ENCODE measurements at places on chromosomes 12 and 14.
A peak's percentile ranks its signal among the peaks of the same experiment; 100 is the strongest.

DNA sequence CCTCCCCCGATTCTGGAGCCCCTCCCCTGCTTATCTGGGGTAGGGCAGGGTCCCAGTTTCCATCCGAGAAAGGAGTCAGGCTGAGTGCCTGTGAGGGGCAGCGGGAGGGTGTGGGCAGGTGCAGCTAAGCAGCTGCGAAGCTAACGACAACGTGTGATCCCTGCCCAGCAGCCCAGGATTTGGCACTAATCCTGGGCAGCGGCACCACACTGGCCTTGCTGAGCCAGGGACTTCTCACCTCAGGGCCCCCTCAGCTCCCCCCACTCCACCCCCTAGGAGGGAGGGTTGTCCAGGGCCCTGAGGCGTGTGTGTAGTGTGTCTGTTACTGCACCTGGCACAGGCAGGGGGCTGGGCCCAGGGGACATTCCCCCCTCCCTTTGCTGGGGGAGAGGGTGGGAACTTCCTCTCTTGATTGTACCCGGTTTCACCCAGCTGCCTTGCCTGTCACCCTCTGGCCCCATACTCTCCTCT lies 1.8 kb downstream of the SMIM41 start:
- DNase-seq = peak; percentile 49

- DNase-seq = no peak
These were observed 154.0 kb downstream of the PIWIL1 start for GRCh38 chr12:130491421-130492357.

- no peak for DNase-seq
These were observed 160.1 kb upstream of the TMPO start for GRCh38 chr12:98355322-98355721.

GRCh38 chr12:118709946-118710345 lies 271.4 kb upstream of the SRRM4 start:
- DNase-seq = no peak

DNA sequence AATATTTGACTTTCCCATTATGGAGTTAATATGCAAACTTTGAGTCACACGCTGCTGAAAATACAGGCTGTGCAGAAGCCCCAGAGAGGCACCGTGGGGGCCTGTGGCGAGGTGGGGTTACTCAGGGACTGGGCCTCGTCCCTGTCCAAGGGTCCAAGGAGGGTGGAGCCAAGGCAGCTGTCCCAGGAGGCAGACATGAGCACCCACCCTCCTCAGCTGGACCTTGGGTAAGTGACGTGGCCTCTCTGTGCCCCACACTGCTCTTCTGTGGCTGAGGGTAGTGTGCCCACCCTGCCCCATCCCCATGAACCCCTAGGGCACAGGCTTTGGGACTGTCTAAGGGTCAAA lies 39.4 kb downstream of the FAM222A start:
- DNase-seq = no peak

DNA sequence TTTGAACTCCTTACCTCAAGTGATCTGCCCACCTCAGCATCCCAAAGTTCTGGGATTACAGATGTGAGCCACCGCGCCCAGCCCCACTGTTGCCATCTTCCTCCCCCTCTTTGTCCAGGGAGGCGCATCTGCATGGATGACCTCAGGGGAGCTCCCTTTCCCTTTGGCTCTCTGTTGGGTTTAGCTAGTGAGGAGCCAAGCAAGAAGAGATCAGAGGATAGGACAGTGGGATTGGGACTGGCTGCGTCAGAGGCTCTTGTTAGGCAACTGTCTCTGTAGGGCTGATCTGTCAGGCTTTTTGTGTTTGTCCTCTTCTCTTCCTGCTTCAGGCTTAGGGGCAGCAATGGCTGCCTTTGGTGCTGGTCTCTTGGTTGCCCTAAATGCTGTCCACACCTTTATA lies 8.5 kb upstream of the IFT81 start:
- no peak for DNase-seq

- DNase-seq = peak; percentile 69
These were observed 1.9 kb upstream of the PTMS start for GRCh38 chr12:6764011-6764828.

GRCh38 chr12:125249932-125250331 lies 184.7 kb downstream of the AACS start:
- no peak for DNase-seq

- DNase-seq = no peak
These were observed 4.3 kb downstream of the MDM1 start for GRCh38 chr12:68327896-68328295.

- no peak for DNase-seq
These were observed 29.9 kb downstream of the EP400 start for GRCh38 chr12:131979606-131980005.

GRCh38 chr14:92759300-92759678 lies 10.9 kb upstream of the LGMN start:
- DNase-seq = no peak

- DNase-seq = no peak
These were observed 45.6 kb downstream of the DDX11 start for GRCh38 chr12:31119192-31119802.

DNA sequence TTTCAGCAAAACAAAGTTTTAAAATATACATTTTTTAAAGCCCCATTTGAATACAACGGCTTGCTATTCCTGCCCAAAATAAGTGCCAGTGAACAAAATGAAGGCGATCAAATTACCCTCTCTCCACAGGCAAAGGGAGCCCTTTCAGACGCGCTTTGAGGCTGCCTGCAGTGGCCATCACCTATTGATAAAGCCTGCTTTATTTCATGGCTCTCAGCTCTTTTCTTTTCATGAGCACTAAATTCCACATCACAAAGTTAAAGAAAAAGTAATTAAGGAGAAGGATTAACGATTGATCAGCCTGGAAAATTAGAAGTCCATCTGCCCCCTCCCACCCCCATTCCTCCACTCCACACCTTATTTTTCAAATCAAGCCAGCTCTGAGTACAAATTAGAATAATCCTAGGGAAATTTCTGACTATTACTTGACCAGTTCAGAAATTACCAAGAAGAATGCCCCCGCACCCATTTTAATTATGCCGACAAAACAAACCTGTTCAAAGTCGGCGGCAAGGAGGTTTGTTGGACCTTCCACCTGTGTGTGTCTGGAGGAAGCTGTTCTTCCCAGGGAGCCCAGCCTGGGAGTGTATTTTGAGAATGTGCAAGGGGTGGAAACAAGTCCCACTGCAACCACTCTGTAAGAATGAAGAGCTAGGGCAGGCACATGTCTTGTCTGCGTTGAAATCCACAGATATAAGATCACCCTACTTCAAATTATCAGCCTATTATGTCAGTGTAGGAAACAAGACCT lies 64.2 kb upstream of the RIC8B start:
- DNase-seq = no peak

DNA sequence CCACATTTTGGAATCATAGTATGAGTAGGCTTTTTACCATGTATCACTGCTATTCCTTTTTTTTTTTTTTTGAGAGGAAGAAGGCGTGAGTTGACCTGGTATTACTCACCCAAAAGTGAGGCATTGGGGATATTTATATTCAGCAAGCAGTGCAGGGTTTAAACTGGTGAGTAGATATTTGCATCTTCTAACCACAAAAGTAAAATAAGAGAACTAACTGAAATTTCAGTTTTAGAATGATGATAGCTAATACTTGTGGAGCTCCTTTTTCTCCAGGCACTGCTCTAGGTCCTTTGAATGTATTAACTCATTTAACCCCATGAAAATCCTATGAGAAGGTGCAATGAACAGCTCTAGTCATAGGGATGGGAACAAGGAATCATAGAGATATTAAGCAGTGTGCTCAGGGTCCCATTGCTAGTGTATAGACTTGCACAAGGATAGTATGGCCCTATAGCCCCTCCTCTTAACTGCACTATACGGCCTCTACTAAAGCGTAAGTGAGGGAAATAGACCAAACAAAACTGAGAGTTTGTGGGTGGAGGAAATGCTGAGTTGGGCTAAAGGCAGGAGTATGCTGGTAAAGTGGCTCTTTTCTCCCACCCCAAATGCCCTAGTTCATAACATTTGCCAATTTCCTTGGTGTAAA lies 104.3 kb upstream of the MAX start:
- DNase-seq = peak; percentile 53

- no peak for DNase-seq
These were observed 569 bp upstream of the ARHGEF40 start for GRCh38 chr14:21069388-21070082.

DNA sequence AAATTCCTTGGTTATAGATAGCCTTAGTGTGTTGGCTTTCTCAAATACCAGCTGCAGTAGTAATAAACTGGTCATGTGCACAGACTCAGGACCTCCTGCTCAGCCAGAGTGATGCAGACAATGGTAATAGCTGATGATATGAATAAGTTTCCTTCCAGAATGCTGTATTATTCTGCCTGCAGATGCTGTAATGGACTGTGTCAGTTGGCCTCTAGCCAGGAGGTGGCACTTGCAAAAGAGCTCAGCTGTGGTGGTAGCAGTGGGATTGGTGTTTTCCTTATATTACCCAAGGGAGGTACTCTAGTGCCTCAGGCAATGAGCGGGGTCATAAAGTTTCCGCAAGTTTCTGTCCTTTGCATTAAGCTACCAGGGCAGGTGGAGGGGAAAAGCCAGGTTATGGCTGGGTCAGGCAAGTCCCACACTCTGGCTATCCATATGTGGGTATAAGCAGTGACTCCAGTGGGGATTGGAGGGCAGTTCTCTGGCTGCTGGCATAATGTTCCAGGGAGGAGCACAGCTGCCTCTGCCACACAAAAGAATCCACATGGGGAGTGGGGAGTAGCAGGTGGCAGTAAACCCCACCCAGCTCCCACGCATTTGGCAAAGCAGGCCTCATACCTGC lies 14.0 kb upstream of the MUCL1 start:
- DNase-seq = no peak

DNA sequence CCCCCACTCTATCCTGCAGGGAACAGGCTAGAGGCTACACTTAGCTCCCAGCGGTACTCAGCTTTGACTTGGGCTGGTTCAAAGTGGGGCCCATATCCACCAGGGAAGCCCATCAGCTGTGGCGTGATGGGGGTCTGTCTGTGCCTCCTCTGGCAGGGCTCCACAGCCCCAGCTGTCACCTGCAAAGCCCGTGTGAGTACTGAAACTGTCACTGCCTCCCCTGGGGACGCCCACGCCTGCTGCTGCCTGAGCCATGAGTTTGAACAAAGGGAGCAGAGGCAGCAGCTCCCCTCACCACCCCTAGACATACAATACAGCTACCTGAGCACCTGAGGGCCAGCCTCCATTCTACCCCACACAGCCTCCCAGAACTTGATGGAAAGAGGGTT lies 5.0 kb downstream of the REM2 start:
- peak; percentile 79 for DNase-seq

DNA sequence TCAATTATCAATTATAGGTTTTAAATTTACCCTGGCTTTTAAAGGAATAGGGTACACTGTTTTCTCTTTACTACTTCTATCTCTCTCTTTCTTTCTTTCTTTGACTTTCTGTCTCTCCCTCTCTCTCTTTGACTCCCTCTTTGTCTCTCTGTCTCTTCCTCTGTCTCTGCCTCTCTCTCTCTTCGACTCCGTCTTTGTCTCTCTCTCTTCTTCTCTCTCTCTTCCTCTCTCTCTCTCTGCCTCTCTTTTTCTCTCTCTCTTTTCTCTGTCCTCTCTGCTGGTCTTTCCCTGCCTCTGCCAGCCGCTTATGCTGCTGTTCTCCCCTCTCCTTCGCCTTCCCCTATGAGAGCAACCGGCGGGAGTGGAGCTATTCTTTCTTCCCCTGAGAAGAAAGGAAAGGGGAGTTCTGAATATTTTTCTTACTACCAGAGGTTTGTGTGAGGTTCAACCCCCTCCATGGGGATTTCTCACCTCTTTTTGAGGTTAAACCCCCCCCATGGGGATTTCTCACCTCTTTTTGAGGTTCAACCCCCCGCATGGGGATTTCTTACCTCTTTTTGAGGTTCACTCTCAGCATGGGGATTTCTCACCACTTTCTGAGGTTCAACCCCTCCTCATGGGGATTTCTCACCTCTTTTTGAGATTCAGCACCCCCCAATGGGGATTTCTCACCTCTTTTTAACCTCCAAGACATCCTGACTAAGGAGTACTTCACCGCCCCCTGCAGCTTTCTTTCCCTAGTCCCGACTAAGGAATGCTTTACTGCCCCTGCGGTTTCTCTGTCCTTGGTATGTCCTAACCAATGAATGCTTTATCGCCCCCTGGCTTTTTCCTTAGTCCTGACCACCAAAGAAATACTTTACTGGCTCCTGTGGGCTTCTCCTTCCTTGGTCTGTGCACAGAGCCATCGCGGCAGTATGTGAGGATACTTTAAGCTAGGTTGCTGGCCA lies 27.4 kb upstream of the DDHD1 start:
- DNase-seq = peak; percentile 32

DNA sequence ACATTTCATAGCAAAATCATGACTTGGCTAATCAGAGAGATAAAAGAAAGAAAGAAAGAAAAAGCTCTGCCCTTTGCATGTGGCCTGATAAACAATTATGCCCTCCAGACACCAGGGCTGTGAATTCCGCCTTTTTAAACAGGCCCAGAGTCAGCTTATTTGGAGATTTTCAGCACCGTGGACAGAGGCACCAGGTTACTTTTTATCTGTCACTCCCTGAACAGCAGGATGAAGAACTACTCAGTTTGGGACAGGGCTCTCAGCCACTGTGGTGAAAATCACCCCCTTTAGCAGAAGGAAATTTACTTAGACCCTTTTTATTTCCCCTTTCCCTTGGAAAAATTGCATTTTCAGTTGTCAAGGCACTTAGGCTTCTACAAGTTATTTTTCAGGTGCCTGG lies 359.9 kb downstream of the NRXN3 start:
- DNase-seq = no peak

- peak; percentile 6 for DNase-seq
These were observed 72.9 kb upstream of the LTA4H start for GRCh38 chr12:96108321-96108720.

GRCh38 chr12:1504895-1505311 lies 89.5 kb downstream of the FBXL14 start:
- DNase-seq = no peak

DNA sequence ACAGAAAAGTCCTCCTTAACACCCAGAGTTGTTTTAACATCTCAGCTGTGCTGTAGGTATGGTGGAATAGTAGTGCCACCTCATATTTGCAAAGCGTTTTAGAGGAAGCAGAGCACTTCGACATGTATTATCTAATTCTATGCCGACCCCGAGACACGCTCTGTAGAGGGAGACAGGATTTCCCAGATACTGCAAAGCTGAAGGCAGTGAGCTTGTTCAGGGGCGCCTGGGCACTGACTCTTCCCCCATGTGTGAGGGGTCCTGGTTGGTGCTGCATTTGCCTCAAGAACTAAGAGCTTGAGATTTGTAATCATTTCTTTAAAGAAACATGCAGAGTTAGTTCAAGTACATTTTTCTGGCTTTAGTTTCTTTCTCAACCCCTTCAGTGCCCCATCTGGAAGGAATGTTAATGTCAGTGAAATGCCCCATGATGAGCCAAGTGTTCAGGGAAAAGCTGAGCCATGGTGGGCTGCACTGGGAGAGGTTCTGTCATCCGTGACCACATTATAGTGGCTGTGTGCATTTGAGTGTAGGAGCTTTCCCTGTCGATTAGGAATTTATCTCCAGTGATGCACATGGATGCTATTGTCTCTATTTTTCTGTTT lies 66.3 kb downstream of the MBIP start:
- no peak for DNase-seq

GRCh38 chr14:106309423-106309822 lies 783.0 kb downstream of the TMEM121 start:
- no peak for DNase-seq

- no peak for DNase-seq
These were observed 100.2 kb downstream of the PDZRN4 start for GRCh38 chr12:41288142-41288811.

- no peak for DNase-seq
These were observed 96.8 kb downstream of the OSBPL8 start for GRCh38 chr12:76462668-76463224.

- no peak for DNase-seq
These were observed 4.9 kb downstream of the PTGER2 start for GRCh38 chr14:52318826-52319645.
